GDM1 (cell line): ENCODE measurements at places on chromosomes 4 and X.

DNA sequence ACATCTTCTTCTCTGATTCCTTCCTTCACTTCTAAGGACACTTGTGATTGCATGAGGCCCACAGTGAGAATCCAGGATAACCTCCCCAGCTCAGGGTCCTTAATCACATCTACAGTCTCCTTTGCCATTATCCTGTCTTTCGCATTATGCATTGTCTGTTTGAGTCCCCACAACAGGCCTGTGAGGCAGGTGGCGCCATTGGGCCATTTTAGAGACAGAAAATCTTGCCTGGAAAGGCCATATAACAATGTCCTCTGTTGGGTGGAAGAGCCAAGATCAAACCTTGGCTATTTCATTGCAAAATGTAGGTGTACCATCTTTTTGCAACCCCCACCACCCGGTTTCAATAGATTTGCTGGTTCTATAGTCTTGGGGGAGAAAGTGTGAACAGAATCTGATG lies 11.8 kb upstream of the DCUN1D4 start:
- DNase-seq, result no peak

GRCh38 chr4:54276641-54277430 lies 47.7 kb downstream of the PDGFRA start:
- no peak for DNase-seq

DNA sequence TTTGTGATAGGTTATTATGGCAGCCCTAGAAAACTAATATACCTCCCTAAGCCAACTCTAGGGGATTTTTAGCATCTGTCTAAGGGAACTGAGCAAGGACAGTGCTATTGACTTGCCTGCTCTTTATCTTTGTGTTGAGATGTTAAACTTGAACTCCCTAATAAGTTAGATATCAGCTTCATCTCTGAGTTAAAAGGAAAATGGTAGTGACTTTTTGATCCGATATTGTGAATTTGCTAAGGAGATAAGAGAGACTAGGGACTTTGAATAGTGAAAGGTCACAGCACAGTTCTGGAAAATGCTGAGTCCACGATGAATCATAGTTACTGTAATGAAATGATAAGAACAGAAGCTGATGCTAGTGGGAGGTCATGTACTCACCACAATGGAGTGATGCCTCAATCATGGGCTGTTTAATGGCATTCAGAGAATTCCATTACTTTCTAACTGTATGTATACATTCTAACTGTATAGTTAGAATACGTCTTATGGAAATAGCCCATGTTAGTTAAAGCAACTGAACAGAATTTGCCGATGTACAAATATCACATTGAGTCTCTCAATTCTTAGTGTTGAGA lies 147.2 kb downstream of the GLRA3 start:
- no peak for DNase-seq

DNA sequence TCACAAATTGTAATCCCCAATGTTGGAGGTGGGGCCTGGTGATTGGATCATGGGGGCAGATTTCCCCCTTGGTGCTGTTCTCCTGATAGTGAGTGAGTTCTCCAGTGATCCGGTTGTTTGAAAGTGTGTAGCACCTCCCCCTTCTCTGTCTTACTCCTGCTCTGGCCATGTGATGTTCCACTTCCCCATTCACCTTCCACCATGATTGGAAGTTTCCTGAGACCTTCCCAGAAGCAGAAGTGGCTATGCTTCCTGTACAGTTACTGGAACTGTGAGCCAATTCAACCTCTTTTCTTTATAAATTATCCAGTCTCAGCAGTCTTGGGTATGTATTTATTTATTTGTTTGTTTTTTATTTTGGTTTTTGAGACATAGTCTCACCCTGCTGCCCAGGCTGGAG lies 143.2 kb downstream of the CPE start:
- DNase-seq, result no peak

DNA sequence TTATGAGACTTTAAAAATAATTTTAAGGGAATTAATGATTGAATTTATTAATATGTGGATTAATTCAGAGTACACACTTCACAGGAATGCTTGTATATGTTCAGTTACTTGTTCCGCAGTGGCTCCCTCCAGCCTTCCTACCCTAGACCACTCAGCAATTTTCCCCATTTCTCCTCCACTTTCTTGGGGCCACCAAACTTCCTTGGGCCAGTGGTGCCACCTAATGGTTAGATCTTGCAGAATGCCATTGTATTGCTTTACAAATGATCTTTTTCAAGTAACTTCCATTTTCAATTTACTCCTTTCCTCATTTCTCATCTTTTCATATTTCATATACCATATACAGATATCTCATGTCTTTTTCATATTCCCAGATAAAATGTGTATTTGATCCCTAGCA lies 3.6 kb upstream of the RNF175 start:
- DNase-seq, result no peak

GRCh38 chr4:104532677-104533076 lies 38.0 kb upstream of the CXXC4 start:
- DNase-seq, result no peak

DNA sequence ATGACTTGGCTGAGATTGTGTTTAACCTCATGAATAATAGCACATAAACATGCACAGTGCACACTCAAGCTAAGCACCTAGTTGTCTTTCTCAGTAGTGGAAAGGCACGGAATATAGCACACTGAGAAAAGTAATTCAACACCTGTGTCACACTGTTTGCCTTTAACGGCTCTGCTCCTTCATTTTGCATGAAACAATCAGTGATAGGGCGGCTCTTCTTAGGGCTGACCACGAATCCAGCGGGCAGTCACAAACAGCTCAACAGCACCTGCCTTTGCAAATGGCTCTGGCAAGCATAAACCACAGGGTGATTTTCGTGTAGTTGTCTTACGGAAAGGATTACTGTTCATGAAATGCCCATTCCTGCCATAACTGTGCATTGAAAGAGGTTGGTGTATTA lies 954.0 kb upstream of the TENM3 start:
- no peak for DNase-seq

DNA sequence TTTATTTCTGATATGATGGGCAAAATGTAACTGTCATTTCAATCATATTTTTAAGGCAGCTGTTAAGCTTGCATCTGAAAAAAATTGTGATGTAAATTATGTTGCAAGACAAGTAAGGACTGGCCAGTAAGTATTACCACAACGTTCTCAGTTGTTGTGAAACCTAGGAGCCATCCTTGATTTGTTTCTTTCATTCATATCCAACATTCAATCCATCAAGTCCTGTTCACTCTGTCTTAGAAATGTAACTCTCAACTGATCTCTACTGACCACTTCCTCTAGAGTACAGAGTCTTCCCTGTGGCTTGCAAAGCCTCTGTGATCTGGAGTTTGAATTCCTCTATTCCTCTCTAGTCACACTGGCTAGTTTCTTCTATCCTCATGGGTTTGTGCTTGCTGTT lies 161.4 kb upstream of the MAD2L1 start:
- no peak for DNase-seq

DNA sequence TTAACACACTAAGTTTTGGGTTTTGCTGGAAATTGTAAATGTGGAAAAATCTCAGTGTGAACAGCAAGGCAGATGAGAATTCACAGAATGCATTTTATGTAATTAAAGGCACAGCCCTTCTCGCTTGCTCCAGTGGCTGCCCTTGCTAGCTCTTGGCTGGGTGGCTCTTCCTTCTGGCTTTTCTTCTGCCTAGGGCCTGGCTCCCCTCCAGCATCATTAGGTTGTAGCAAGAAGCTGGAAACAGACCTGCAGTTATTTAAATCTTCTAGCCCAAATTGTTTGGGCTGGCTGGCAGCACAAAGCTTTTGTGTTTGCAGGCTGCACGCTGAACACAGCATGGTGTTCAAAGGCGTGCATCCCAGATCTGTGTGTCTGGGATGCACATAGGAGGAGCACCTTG lies 56.5 kb downstream of the LIMCH1 start:
- no peak for DNase-seq

DNA sequence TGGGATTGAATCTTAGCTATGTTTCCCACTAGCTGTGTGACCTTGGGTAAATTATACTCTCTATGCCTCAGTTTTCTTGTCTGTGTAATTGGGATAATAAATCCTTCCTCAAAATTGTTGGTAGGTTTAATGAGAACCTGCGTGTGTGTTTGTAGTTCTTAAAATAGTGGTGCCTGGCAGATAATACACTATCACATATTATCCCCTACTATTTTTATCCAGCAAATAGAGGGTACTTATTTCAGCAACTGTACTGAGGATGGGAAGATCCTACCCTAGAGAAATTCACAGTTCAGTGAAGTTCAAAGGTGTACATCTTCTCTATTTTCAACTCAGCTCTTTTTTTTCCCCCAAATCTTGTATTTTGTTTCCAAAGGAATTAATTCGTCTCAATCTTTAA lies 17.2 kb downstream of the ABHD18 start:
- DNase-seq, result no peak

- no peak for DNase-seq
These were observed 16.7 kb upstream of the AFAP1 start for GRCh38 chr4:7956270-7956808.

- peak; percentile 2 for DNase-seq
These were observed 20.6 kb downstream of the MED28 start for GRCh38 chr4:17635056-17635455.

GRCh38 chr4:74327762-74328161 lies 19.5 kb downstream of the EPGN start:
- no peak for DNase-seq

- DNase-seq, result no peak
These were observed 18.0 kb upstream of the MND1 start for GRCh38 chr4:153326513-153326912.

DNA sequence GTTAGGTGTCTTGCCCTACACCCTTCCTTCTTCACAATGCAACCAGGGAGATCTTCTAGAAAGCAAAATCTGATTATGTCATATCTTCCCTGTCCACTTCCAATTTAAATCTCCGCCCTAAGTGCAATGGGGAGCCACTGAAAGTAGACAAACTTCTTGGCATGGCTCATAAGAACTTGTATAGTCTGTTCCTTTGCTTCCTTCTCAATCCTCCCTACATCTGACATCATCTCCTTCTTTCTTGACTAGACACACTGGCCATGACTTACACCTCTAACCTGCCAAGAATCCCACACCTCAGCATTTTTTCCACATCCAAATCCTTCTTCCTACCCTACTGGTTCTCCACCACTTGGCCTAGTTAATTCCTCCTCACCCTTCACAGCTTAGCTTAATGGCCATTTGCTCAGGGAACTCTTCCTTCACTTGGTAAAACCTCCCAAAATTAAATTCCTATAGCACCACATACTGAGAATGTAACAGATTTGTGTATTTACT lies 55.1 kb downstream of the NCAPG start:
- DNase-seq, result no peak

DNA sequence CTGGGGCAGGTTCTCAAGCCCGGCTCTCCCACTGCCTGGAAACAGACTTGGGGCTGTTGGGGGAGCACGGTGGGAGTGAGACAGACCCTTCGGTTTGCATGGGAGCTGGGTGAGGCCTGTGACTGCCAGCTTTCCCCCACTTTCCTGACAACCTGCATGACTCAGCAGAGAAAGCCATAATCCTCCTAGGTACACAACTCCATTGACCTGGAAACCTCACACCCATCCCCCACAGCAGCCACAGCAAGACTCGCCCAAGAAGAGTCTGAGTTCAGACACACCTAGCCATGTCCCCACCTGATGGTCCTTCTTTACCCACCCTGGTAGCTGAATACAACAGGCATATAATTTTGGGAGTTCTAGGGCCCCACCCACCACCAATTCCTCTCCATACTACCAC lies 57.6 kb upstream of the UBQLN2 start:
- no peak for DNase-seq

DNA sequence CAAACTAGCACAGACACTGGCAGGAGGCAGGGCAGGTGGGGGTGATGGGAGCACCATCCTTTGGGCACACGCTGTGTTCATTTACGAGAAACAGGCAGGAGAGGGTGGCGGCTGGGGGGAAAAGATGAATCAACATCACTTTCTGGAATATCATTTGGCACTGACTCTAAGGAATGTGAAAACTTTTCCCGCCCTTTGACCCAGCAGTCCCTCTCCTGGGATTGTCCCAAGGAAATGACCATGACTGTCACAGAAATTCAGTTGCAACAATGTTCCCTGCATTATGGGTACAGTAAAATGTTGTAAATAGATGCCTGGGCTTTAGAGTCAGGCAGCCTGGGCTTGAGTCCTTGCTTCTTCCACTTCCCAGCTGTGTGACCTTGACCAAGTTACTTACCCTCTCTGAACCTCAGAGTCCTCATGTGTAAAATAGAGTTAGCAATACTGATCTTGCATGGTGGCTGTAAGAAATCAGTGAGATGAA lies 58.6 kb downstream of the ABLIM2 start:
- no peak for DNase-seq

GRCh38 chr4:119833611-119834010 lies 205.0 kb upstream of the PDE5A start:
- no peak for DNase-seq

DNA sequence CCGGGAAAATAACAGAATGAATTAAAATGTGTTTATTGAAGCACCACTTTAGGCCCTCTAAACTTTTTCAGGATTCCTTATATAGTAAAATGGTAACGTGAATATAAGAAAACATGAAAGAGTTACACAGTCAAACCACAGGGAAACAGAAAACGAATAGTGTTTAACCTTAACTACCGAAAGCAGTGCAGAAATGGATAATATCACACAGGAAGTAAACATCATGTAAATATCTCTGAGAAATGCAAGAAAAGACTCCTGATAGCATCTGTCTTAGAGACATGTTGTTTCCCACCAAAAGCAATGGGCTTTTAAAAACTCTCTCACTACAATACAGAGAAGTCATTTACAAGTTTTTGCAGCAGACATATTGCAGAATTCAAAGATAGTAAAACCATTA lies 323.9 kb upstream of the CXXC4 start:
- DNase-seq, result no peak

- no peak for DNase-seq
These were observed 75.6 kb upstream of the NOCT start for GRCh38 chr4:138939960-138940359.

GRCh38 chrX:41302370-41302769 lies 31.6 kb upstream of the DDX3X start:
- DNase-seq, result no peak

GRCh38 chr4:119080721-119081541 lies 54.7 kb upstream of the MYOZ2 start:
- DNase-seq, result no peak

- DNase-seq, result peak; percentile 29
These were observed 8.1 kb downstream of the MBNL3 start for GRCh38 chrX:132480581-132481203.

DNA sequence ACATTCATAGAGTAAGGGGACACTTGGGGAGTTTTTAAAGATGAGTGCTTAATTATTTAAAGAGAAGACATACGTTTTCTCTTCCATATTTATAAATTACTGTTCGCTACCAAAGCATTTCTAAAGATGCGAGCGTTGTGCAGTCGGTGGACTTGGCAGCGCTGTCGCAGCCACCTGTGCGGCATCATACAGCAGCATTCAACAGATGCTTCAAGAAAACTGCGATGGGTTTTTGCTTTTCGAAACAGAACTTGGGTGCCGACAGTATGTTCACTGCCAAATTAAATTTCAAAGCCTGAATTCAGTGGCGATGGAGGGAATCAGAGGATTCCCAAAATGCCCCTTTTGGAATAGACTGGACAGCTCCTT lies 1.6 kb upstream of the HTR2C start:
- DNase-seq, result no peak

GRCh38 chr4:53061091-53061850 lies 199.2 kb downstream of the RASL11B start:
- no peak for DNase-seq

- no peak for DNase-seq
These were observed 113.8 kb upstream of the STIM2 start for GRCh38 chr4:26746802-26747213.

GRCh38 chrX:140447150-140447549 lies 57.7 kb downstream of the SOX3 start:
- no peak for DNase-seq

GRCh38 chrX:80317646-80318045 lies 102.6 kb upstream of the TENT5D start:
- no peak for DNase-seq

GRCh38 chrX:20639115-20639514 lies 372.4 kb upstream of the RPS6KA3 start:
- DNase-seq, result no peak
